ENCODE measurements at places on chromosomes 1 and 21. TPM values are rescaled to one million over a fixed set of nuclear protein-coding genes. Genes with fewer than 3 reads are reported as not detected.

Gene MTARC1
- total RNA-seq = 133 TPM

Gene PPP1R12B
- total RNA-seq = 76.4 TPM

DNA sequence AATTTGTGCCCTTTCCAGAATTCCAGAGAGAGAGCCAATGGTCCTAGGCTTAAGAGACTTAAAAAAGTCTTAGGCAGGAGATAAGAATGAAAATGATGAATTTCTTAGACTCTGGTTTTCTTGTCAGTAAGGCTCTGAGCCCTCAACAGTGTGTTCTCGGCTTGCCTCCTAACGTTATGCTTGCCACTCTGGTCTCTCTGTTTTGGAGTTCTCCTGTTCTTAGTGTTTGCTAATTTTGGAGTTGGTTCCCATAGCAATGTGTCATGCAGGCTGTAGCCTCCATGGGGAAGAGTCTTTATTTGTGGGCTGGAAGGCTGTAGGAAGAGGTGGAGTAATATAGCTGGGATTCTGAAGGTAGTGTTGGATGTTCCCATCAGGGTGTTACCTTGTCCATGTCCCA lies 19.9 kb downstream of the TBX19 start:
- H3K27me3 ChIP-seq = no peaks in the 10 kb centered on the region
- H3K4me3 ChIP-seq = no peak overlapping the region

DNA sequence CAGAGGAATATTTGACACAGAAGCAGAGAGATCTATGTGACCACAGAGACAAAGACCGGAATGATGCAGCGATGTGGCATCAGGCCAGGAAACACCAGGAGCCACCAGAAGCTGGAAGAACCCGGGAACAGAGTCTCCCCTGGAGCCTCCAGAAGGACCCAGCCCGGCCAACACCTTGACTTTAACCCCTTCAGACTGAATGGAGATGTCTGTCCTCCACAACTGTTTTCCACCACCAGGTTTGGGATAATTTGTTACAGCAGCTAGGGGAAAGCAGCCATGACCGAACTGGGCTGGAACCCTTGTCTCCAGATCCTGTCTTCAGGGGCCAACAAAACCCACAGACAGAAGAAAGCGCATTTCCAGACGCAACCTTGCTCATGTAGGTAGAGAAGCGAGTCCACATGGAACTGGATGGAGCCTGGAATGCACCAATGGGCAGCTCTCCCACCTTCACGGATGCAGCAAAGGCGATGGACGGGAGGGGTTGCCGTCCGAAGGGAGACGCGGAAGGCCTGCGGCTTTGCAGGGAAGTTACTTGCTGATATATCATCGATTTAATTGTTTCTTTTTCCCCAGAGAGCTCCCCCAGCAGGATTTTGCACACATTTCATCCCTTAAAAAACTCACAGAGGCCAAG lies 396.6 kb downstream of the NPHP4 start:
- H3K36me3 ChIP-seq = no peaks in the 10 kb centered on the region
- H3K27ac ChIP-seq = no peak overlapping the region
- H3K4me3 ChIP-seq = no peak overlapping the region
- H3K4me1 ChIP-seq = no peaks in the 10 kb centered on the region
- no peaks in the 10 kb centered on the region for H3K27me3 ChIP-seq

- no peaks in the 10 kb centered on the region for H3K36me3 ChIP-seq
- no peak for DNase-seq
- no peaks in the 10 kb centered on the region for H3K4me1 ChIP-seq
- no peak overlapping the region for H3K4me3 ChIP-seq
These were observed 225.3 kb downstream of the BACH1 start for GRCh38 chr21:29524055-29524454.

Data from breast epithelium (tissue), 4 donors.